ENCODE measurements at places on chromosomes 13 and 19.

DNA sequence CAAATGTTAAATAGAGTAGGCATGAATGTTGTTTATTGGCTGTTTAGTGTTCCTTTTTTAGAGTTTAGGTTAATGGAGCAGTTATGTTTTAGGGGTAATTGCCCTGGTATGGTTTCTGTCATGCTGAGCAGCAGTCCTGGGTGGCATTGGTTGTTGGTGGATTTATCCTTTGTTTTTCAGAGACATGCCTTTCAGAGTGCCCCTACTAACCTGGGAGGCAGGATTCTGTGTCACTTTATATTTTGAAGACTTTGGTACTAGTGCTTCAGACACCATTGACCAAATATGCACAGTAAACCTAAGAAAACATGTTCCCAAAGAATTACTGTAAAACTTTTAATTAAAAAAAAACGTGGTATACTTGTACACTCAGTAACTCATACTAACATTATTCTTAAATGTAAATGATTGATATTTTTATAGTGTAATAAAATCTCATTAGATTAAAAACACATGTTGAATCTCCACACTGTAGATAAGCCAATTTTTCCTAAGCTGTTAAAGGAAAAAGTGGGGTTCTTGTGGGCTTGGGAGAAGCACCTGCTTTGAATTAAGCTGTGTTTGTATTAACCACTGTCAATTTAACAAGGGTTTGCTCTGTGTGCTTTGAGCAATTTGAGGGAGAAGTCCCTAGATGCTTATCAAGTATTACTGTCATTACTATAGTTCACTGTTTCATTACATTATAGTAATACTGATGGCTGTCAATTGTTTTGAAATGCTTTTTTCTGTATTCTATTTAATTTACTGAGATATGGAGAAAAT is 133.2 kb downstream of the LMO7 start:
- DNase-seq = no peak

- no peak for DNase-seq
Measured at GRCh38 chr19:9857920-9858746, 23.0 kb downstream of the PIN1 start.

DNA sequence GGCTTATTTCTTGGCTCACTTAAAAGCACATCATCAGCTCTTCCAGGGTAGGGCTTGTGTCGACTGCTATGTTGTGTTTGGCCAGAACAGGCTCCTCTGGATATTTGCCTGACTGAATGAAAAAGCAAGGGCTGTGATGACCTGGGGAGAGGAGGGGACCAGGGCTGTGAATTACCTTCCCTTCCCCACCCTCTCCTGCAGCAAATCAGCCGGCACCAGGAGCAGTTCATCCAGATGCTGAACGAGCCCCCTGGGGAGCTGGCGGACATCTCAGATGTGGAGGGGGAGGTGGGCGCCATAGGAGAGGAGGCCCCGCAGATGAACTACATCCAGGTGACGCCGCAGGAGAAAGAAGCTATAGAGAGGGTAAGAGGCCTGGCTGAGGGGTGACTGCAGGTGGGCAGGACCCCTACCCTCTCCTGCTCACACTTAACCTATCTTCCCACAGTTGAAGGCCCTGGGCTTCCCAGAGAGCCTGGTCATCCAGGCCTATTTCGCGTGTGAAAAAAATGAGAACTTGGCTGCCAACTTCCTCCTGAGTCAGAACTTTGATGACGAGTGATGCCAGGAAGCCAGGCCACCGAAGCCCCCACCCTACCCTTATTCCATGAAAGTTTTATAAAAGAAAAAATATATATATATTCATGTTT is 4.4 kb downstream of the GADD45GIP1 start:
- no peak for DNase-seq

DNA sequence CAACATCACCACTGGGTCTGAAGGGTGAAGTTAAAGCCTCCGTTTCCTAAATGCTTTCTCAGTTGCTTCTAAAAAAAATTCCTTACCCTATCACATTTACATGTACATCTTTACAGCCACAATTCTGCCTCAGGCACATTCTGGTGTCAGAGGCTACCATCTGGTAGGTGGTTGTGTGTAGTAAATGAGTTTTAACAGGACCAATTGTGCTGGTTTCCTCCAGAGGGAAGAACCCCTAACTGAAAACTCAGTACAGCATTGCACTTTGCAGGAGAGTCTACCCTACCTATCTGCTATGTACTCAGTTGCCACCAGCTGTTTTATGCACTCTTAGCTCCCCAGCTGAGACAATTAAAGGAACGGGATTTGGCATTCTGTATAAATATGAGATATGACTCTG is 1576.5 kb downstream of the PCDH9 start:
- DNase-seq = no peak

DNA sequence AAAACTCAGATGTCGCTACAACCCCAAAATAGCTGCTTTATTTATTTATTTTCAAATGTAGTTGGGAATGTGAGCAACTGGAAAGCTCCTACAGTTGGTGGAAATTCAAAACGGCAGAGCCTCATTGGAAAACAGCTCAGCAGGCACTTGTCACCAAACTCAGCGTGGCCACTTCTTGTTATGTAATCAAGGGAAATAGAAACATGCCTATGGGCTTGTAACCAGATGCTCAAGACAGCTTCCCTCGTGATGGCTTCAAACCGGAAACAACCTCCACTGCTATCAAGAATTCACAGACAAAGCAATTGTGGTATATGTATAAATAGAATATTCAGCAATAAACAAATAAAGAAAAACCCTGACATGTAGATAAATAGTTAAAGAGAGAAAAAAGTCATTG is 627.8 kb upstream of the SLC10A2 start:
- DNase-seq = no peak

DNA sequence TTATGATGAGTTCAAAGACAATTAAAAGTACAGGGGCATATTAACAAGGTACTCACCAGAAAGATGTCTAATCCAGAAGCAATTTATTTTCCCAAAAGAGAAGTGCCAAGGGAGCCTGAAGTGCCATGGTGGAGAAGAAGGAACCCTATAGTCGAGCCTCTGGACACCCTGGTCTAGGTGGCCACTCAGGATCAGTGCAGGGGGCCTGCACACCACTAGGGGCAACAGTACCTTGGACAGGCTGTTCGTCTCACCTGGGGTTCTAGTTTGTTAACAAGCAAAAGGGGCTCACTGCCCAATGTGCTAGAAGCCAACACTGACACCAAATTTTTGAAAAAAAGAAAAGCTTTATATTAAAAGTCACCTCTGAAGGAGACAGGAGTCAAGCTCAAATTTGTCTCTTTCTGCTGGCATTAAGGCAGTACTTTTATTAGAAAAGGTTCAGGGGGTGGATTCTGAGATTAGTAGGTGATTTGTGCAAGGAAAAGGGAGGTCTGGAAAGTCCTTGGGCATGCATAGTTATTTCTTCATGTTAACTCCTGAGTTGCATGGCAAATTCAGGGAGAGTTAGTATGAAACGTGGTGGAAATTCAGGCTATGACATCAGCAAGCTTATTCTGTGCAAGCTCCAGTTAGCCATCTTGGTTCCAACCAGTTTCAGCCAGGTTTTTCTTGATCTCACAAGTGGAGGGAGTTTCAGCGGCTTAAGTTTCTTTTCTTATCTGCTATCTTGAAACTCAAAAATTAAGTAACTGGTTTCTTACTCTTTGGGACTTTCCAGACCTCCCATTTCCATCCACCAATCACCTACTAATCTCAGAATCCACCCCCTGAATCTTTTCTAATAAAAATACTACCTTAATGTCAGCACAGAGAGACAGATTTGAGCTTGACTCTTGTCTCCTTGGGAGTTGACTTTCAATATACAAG is 884 bp upstream of the CBY2 start:
- no peak for DNase-seq

GRCh38 chr13:109761695-109762094 is 24.7 kb downstream of the IRS2 start:
- DNase-seq = no peak

DNA sequence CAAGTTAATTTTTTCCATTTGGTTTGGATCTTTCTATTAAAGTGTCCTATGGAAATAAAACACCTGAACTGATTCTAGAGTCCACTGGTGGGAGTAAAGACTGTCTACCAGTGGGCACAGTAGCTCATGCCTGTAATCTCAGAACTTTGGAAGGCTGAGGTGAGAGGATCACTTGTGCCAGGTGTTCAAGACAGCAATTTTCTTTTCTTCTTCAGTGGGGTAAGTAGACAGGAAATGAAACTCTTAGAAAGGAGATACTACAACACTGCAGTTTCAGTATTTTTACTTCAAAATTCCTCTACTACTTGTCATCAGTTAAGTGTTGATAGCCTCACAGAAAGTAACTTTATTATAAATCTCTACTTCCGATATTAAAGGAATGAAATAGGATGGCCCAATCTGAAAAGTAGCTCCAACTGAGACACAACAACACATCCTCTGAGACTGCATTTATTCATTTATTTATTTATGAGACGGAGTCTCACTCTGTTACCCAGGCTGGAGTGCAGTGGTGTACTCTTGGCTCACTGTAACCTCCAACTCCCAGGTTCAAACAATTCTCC is 26.3 kb downstream of the DNMT1 start:
- no peak for DNase-seq

GRCh38 chr13:42318570-42318969 is 46.6 kb downstream of the AKAP11 start:
- no peak for DNase-seq

DNA sequence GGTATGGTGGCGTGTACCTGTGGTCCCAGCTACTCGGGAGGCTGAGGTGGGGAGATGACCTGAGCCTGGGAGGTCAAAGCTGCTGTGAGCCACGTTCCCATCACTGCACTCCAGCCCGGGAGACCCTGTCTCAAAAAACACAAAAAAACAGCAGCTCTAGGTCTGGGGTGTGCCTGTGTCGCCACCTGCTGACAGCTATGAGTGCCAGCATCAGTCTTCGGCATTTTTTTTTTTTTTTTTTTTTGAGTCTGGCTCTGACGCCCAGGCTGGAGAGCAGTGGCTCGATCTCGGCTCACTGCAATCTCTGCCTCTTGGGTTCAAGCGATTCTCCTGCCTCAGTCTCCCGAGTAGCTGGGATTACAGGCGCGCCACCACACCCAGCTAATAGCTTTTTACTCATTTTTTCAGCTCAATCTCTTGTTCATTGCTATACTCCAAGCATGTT is 10.1 kb downstream of the AP2S1 start:
- peak; percentile 70 for DNase-seq

- peak; percentile 30 for DNase-seq
Measured at GRCh38 chr19:10895920-10896319, 24.6 kb downstream of the CARM1 start.

DNA sequence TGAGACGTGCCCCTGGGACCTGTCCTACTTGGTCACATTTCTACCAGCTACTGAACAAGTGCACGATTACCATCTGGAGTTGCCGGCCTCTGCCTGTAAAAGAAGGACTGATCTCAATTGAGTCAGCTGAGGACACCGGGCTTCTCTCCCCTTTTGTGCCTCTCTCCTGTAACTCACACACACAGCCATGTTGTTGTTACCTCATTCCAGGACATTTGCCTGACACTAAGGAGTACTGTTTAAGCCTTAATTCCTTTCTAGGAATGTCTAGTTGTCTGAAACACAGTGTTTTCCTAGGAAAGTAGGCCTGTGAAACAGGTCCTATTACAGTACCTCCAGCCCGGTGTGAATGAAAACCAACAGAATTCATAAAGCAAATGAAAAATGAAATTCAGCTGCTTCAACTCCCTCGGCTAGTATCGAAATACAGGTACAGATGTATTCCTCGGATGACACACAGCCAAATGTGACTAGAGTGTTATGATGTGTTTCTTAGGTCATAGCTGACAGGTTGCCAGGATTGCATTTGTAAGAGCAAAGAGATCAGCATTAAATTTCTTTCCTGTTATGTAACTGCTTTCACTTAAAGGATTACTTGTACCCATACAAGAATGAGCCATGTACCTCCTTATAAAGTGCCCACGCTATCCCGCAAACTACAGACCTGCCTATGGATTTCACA is 152.0 kb upstream of the IRS2 start:
- DNase-seq = no peak

GRCh38 chr19:41755328-41755913 is at the start of gene CEACAM6:
Gene CEACAM6, plus strand, starts transcription at chr19:41755530. Its CDS starts 109 bp downstream, at chr19:41755639.
- DNase-seq = no peak

GRCh38 chr13:113009743-113010509 is 40.9 kb downstream of the MCF2L start:
- DNase-seq = peak; percentile 73

DNA sequence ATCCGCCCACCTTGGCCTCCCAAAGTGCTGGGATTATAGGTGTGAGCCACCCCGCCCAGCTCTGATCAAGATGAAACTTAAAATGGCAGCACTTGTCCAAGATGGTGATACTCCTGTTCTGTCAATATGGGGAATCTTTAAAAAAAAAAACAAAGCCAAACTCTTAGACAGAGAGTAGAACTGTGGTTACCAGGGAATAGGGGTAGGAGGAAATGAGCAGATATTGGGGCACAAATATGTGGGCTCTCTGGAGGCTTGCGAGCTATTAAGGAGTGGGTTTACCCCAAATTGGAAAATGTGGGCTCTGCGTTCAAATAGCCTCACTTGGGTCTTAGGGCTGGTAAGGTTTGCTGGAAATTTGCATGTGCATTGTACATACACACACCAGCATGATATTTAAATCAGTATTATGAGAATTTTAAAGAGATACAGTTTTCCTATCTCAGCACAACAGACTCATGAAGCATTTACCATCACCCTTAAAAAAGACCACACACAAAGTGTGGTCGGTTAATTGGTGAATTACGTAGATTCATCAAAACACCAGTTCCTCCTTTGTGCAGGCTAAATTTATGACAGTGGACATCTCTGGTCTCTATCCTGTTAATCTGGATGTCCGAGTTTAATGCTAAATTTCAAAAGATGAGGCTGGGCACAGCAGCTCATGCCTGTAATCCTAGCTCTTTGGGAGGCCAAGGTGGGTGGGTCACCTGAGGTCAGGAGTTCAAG is 11.3 kb downstream of the CD70 start:
- no peak for DNase-seq

DNA sequence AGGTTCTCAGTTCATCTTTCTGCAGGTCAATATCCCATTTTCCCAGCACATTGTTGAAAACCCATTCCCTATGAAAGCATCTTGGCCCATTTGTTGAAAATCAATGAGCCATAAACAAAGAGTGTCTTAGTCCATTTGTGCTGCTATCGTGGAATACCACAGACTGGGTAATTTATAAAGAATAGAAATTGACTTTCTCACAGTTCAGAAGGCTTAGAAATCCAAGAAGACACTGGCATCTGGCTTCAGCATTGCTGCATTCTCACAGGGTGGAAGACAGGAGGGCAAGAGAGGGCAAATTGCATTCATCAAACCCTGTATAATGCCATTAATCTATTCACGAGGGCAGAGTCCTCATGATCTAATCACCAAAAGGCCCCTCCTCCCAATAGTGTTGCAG is 34.1 kb downstream of the ZNF823 start:
- DNase-seq = no peak

DNA sequence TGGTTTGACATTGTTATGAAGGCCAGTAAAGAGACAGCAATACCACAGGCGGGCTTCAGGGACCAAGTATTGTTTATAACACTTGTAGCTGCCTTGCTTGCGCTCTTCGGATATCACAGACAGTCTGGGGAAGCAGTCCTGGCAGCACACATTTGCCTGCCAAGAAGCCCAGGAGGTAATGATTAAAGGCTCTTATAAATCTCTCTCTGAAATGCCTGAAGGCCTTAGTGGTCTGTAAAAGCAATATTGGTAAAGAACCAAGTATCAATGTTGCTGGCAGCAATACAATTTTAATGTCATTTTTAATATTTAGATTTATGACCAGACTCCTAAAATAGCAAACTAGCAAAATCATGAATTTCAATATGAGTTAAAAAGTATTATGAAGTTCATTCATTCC is 1312.4 kb downstream of the PCDH9 start:
- no peak for DNase-seq
